ENCODE measurements at places on chromosomes 3 and 15.

- no peak for DNase-seq
Measured at GRCh38 chr3:28840976-28841376, 439.9 kb upstream of the RBMS3 start.

DNA sequence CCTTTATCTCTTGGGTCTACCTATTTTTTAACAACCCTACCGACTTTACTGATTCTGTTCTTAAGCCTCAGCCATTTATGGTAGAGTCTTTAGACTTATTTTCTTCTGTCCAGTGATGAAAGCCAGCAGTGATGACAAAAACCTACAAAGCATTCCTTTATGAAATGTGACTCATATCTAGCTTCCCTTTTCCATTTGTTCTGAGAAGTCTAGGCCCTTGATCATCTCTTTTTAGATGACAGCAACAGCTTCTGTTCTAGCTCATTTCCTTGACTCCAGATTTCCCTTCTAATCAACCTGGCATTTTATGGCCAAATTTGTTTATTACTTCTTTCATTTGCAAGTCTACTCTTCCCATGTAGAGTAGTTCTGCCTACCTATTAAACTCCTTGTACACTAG, 36.1 kb downstream of the CFAP44 start:
- DNase-seq, result no peak

DNA sequence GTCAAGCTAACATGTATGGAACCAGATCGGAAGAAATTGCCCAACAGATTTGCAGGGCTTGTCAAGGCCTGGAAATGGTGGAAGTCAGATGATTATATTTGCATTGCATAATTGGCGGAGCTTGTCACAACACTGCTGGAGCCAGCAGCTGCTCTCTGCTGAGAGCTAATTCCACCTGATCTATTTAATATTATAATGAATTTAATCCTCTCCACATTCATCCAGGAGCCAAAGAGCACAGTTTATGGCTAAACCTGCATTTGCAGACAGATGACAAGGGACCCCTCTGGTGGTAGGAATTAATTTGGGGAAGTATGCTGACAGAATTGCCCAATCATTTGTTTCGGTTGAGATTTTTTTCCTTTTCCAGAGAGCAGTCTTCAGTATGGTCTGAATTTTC, 730.2 kb downstream of the TUSC7 start:
- peak; percentile 90 for DNase-seq

DNA sequence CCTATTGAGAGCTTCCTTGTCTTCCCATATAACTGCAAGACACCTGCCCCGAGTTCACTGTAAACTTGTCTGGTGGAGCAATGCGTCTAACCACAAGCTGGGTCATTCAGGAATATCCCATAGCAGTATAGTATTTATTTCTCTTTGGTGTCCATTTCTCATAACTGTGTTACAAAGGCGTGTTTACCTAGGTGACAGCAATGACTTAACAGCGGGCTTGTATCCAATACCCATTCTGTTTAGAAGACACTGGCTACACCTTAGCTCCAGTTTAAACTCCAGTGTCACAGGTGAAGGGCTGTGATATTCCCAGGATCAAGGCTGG, 24.3 kb downstream of the ATP10A start:
- no peak for DNase-seq

- DNase-seq, result no peak
Measured at GRCh38 chr3:149527531-149528339, 53.2 kb downstream of the TM4SF4 start.

DNA sequence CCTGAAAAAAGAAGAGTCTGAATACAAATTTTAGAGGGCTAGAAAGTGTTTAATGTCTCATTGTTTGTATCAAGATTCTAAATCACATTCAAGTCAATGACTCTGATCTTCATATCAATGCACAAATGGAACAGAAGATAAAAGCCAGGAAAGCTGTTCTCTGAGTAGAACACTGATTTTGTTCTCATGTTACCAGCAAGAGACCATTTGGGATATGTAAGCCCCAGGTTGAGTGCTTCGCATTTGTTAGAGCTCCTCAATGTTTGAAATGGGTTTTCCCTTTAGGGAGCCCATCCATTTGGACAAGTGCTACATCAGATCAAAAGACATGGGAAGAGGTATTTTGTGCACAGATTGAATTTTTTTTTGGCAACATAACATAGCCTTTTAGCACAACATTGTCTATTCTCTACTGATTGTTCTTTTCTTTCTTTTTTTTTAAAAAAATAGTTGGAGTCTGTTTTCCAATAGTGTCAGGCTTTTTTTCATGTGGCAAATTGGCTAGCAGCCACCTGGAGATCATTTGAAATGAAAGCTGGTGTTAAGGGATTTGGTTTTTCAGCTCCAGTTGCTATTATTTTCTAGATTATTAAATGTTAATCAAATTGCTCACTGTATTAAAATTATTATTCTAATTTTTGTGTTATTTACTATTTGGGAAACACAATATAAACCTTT, 74.5 kb upstream of the ZPLD1 start:
- no peak for DNase-seq

- no peak for DNase-seq
Measured at GRCh38 chr3:105322570-105323273, 44.0 kb upstream of the ALCAM start.

- DNase-seq, result no peak
Measured at GRCh38 chr15:49649987-49650386, 29.1 kb downstream of the DTWD1 start.

DNA sequence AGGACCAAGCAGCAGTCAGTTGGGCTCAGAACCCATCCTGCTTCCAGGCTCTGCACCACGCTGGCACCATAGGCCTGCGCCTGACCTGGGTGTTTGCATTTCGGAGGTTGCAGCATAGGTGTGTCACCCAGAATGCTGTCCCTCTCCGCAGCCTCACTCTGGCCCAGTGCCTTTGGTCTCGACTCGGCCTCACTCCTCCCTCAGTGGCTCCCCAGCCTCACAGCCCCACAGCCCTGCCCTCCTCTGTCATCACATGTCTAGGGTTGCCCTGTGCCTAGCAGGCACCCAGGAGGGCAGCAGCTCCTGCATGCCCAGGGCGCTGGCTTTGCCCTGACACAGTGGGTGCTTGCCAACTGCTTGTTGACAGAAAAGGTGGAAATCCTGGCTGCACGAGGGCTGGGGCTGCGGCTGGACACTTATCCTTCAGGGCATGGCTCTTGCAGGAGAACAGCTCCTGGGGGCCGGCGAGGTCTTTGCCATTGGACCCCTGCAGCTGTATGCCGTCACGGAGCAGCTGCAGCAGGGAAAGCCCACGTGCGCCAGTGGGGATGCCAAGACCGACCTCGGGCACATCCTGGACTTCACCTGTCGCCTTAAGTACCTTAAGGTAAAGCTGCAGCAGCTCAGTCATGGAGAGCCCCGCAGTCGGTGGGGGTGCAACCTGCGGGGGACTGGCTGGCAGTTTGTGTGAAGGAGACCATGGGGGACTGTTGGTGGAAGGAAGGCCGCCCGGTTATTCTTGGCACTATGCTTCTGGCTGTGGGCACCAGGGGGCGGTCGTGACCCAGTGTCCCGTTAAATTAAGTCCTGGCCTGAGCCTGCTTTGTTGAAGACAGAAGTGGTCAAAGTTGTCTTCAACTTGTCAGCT, 16.2 kb downstream of the NISCH start:
- DNase-seq, result no peak

GRCh38 chr3:128229106-128229857, 76.0 kb downstream of the EEFSEC start:
- no peak for DNase-seq

DNA sequence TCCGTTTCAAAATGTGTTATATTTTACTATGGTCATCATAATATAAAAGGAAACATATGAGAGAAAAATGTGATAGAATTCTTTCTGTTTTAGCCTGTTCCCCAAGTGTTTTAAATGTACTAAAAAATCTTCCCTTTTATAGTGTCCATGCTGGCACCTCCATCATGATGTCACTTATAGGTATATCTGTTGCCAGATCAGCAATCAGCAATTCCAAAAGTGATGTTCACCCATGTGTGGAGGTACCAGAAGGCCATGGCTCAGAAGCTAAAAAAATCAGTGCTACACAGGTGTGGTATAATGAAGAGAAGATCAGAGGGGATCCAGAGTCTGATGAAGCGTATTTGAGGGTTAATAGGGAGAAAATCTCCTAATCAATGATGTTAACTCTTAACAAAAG, 1.1 kb upstream of the GPR15 start:
- DNase-seq, result no peak
